ENCODE measurements at places on chromosomes 5 and 9.

- DNase-seq = no peak
These were observed 50.1 kb downstream of the SLC6A3 start for GRCh38 chr5:1394881-1395860.

DNA sequence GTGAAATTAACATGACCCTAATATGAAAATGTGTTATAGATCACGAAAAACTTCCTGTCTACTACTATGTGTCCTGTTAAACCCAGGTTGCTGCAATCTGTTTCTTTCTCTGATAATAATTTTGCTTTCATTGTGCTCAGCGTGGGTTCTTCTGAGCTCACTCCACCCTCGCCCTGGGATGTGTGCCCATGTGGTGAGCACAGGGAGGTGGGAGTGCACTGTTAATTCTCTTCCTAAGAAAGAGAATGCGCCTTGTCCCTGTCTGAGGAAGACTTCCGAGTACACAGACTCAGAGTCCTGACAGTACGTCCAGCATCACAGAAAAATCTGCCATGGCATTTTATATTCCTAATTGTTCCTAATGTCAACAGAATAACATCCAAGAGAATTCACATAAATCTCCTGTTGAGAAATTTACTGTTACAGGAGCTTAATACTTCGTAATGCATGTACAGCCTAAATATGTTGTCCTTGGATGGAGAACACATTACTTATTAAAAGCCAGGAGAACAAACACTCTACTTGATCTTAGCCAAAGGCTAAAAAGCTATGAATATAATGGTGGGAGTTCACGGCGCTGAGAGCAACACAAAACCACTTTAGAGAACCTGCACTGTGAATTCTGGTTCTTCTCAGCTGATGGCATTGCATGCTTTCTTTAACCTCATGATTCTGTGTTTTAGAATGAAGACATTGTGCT, 102.6 kb downstream of the PDE4D start:
- DNase-seq = no peak

DNA sequence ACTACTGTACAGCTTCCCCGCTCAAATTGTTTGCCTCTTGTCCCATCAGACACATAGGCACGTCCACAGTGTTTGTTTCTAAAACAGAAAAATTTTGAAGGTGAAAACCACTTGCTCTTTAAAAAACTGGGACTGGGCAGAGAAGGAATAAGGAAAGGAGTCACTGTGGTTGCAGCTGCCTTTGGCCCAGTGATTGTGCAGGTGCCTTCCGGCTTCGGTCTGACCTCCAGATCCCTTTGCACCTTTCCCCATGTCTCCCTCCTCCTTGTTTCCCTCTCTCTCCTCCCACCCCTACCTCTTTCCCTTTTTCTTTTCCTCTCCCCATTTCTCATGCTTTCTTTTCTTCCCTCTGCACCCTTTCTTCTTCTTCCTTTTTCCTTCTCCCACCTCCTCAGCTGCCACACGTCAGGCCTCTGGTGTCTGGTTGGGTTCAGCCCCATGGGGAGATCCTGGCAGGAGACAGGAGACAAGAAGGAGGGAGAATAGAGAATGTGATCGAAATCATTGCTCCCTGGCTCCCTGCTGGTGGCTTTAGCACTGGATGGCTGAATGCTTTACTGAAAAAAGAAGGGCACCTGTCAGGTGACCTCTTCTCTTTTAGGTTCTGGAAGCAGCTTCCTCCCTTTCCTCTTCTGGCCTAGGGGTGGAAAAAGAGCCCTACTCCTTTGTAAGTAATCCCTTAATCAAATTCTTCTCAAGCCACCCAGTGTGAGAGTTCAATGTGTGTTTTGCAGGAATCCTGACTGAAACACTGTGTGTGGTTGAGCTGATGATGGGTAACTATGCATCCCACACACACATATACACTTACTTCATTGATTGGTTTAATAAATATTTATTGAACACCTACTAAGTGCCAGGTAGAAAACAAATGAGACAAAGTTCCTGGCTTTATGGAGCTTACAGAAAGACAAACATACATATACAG, 267.3 kb downstream of the MAST4 start:
- DNase-seq = no peak

DNA sequence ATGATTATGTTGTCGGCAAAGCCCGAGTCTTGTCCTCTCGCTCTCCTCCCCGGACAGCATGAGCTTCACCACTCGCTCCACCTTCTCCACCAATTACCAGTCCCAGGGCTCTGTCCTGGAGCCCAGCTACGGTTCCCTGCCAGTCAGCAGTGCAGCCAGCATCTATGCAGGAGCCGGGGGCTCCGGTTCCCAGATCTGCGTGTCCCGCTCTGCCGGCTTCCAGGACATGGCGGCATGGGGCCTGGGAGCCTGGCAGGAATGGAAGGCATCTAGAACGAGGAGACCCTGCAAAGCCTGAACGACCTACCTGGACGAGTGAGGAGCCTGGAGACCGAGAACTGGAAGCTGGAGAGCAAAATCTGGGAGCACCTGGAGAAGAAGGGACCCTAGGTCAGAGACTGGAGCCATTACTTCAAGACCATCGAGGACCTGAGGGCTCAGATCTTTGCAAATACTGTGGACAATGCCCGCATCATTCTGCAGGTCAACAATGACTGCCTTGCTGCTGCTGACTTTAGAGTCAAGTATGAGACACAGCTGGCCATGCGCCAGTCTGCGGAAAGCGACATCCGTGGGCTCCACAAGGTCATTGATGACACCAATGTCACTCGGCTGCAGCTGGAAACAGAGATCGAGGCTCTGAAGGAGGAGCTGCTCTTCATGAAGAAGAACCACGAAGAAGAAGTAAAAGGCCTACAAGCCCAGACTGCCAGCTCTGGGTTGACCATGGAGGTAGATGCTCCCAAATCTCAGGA, 101.3 kb upstream of the MAN2A1 start:
- DNase-seq = no peak

GRCh38 chr5:72351376-72351775, 31.2 kb downstream of the PTCD2 start:
- DNase-seq = no peak

DNA sequence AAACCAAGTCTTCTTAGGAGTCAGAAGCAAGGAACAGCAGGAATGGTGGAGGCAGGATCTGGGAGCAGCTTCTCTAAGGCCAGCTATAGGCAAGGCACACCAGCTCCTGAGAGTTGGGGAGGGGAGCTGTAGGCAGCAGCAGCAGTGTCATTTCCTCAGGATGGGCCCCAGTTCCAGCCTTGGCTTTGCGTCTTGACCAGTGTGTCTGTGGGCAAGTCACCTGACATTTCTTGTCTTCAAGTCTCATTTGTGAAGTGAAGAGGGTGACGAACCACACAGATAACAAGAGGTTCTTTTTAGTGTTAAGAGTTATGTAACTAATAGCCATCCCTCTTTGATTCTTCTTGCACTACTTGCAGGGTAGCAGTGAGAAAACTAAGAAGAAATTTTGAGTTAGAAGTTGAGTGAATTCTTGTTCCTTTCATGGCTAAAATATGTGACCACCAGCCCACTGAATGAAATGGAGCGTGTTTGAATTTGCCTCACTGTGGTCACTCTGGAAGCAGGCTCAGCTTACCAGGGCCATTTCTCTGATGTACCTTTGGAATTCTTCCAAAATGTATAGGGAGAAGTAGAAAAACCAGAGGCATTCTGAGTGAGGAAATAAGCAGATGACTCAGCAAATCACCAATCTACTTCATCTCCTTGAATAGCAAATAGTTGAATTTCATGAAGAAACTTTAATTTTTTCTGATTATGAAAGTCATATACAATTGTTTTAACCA, 42.4 kb downstream of the RHOBTB3 start:
- no peak for DNase-seq

- DNase-seq = no peak
These were observed 9.7 kb upstream of the PPIC start for GRCh38 chr5:123046222-123046621.

DNA sequence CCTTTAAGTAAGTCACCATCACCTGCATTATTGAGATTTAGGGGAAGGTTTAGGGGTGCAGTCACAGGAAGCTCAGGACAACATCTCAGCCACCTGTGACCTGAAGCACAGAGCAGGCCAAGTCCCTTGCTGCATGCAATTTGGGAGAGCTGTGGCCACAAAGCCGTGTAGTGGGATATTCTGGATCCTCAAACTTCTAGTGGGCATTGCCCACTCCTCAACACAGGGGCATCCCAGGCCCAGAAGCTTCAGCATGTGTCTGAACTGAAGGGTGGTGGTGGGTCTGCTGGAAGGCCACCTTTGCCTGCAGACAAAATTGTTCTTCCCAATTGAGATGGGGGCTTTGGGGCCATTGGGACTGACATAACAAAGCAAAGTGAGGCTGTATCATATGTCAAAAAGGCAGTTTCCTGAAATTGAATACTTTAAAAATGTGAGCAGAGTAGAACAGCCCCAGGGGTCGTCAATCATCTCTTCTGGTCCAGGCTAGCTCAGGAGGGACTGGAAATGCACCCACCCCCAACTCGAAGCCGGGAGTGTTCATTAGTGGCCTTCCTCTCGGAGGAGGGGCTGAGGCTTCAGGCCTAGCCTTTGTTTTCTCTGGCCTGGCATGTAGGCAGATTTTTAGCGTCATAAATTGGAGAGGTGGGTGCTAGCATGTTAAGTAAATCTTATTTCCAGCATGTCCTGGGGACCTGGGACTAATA, 2.8 kb upstream of the GADD45G start:
- DNase-seq = no peak

- DNase-seq = no peak
These were observed 1410.4 kb upstream of the CDH9 start for GRCh38 chr5:28448791-28449190.

DNA sequence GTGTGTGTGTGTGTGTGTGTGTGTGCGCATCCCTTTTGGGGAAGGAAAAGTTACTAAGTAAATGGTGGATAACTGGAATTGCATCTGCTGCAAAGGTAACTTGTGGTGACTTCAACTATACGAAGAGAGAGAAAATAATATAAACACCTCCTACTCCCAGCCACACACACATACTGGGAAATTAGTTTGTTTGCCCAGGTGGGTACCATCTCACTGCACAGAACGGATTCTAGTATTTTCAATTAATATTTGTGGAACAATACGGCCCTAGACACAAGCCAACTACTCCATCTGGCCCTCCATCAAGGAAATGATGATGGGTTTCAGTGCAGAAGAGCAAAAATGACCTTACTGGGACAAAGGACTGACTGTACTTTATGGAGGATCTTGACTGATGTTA, 32.2 kb upstream of the TXN start:
- no peak for DNase-seq

DNA sequence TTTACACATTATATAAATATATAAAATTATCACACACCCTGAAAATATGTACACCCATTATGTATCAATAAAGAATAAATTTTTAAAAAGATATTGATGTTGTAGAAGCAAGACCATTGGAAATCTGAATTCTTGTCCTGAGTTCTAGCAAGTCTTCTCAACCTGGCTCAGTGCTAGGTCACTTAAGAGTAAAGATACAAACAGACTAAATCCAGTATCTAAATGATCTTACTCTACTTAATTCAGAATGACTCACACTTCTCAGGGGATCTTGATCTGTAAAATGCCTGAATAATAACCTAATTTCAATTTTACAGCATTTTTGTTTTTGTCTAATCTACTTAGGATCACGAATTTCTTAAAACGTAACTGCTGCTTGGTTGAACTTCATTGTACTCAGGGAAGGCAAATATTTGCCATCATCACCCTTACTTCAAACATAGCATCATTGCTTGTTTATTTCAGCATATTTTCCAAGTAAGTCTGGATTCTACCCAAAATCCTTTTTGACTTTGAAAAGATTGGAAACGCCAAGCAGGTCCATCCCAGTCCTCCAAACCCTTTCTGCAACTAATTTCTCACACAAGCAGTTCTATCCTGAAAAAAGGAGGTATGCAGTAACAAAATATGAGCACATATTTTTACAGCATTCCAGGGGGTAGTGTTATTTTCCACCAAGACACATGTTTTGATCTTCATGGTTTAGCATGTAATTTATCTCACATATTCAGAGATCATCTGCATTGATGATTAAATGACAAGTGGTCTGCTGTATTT, 582.6 kb downstream of the PSAT1 start:
- no peak for DNase-seq

DNA sequence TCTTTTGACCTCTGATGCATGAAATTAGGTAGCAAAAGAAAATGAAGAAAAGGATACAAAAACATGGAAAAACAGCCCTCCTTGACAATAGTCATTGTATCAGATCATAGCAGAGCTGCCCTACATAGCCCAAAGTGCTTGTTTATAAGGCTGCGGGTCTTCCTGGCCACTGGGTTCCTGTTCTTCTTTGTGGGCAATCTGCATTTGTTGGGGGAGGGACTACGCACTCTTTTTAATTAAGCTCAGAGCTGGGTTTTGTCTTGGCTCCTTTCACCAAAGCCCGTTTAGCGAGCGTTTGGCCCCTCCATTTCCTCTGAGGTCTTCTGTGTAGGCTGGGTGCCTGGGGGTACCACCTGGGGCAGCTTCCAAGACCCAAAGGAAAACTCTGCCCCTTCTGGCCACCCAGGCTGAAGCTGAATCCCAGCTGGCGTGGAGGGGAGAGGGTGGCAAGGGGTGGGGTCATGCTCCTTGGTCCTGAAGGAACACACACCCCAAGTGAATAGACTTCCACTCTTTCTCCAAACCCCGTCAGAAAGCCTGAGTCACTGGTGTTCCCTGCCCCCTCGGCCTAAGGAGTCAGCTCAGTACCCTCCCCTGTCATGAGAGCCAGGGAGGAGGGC, 6.5 kb upstream of the PAX5 start:
- no peak for DNase-seq

DNA sequence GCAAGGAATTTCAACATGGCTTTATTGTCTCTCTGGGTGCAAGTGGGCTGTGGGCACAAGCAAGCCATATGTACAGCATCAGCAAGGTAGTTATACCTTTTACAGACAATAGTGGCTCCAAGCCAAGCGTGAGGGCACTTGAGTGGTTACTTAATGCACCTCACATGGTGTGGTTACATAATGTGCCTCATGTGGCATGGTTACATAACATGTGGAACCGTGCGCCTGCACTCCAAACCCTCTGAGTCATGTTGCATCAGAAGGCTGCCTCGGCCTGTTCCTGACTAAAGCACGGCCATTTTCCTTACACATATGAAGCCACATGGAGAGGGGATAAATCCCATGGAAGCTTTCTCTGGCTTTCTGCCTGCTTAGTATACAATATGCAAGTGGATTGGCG, 150.9 kb downstream of the OSTF1 start:
- no peak for DNase-seq

DNA sequence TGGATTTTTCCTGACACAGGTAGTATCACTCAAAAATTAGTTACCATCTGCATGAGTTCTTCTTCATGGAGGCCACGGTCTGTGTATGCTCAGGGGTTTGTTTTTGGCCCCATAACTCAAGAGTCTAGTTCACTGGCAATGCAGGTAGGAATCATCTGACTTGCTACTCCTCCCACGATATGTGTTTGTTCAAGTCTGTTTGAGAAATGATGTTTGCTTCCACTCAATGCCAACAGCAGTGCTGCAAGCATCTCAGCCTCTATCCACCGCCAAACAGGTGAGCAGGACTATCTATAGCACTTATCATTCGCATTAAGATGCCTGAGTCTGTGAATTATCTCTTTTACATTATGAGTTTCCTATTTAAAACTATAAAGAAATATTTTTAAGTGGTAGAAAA, 264.8 kb upstream of the PTGER4 start:
- no peak for DNase-seq

GRCh38 chr9:94656200-94656599, 16.9 kb upstream of the FBP1 start:
- DNase-seq = no peak
